Memory B cell (primary cell): ENCODE measurements at places on chromosomes 2 and 18.

GRCh38 chr2:19425419-19425818, 67.0 kb upstream of the OSR1 start:
- no peak overlapping the region for H3K27ac ChIP-seq
- no peak overlapping the region for H3K4me3 ChIP-seq
- no peaks in the 10 kb centered on the region for H3K4me1 ChIP-seq
- H3K36me3 ChIP-seq = no peaks in the 10 kb centered on the region
- peaks cover 5% of the 10 kb centered on the region for H3K27me3 ChIP-seq

- H3K4me1 ChIP-seq = no peaks in the 10 kb centered on the region
- no peak for DNase-seq
- H3K36me3 ChIP-seq = no peaks in the 10 kb centered on the region
- H3K4me3 ChIP-seq = no peak overlapping the region
These were observed 465.5 kb upstream of the FSHR start for GRCh38 chr2:49619804-49620203.

GRCh38 chr2:174025271-174026121, 60.3 kb upstream of the SP3 start:
- no peak overlapping the region for H3K4me3 ChIP-seq
- H3K27ac ChIP-seq = no peak overlapping the region
- DNase-seq = no peak
- no peaks in the 10 kb centered on the region for H3K27me3 ChIP-seq
- H3K4me1 ChIP-seq = peaks cover 15% of the 10 kb centered on the region
- H3K36me3 ChIP-seq = no peaks in the 10 kb centered on the region

DNA sequence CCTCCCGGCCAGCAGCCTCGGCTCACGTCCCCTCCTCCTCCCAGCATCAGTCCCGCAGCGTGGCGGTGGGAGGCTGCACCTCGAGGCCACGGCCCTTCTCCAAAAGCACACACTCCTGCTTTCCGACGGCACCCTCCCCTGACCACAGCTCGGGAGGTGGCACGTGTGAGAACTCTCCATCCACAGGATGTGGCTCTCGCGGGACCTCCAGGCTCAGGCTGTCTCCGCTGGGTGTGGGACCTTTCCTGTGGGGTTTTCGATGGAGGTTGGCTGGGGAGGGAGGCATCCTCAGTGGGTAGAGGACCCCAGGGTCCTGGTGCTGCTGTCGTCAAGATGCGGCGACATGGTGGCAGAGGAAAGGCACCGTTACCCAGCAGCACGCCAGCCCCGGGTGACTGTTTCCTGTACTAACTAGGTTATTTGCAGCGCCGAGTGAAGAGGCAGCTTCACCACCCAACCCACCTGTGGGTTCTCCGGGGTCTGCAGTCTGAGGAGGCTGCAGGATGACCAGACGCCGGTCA, 42.8 kb upstream of the KCNG2 start:
- no peaks in the 10 kb centered on the region for H3K27me3 ChIP-seq
- no peak overlapping the region for H3K4me3 ChIP-seq
- H3K4me1 ChIP-seq = peaks cover 2% of the 10 kb centered on the region
- no peak for DNase-seq
- no peak overlapping the region for H3K27ac ChIP-seq
- H3K36me3 ChIP-seq = peaks cover 48% of the 10 kb centered on the region

DNA sequence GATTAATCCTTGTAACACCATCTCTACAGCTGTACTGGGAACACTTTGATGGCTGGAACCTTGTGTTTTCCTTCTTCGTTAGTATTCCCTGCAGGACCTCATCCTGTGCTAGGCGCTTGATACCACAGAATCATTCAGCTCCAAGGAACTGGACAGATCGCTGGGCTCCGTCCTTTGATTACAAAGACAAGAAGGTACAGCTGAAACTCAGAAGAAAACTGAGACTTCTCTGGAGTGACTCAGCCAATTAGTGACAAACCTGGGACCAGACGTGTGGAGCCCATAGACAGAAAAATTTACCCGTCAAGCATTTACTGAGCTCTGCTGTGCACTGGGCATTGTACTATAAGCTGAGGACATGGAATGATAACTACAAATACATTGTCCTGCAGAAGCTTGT, 67.3 kb downstream of the NCKAP5 start:
- no peak for DNase-seq
- no peaks in the 10 kb centered on the region for H3K36me3 ChIP-seq
- H3K27ac ChIP-seq = no peak overlapping the region
- H3K4me3 ChIP-seq = no peak overlapping the region
- H3K27me3 ChIP-seq = peaks cover 8% of the 10 kb centered on the region
